Ascending aorta (tissue), 2 donors: ENCODE measurements at places on chromosomes 12 and 14.

DNA sequence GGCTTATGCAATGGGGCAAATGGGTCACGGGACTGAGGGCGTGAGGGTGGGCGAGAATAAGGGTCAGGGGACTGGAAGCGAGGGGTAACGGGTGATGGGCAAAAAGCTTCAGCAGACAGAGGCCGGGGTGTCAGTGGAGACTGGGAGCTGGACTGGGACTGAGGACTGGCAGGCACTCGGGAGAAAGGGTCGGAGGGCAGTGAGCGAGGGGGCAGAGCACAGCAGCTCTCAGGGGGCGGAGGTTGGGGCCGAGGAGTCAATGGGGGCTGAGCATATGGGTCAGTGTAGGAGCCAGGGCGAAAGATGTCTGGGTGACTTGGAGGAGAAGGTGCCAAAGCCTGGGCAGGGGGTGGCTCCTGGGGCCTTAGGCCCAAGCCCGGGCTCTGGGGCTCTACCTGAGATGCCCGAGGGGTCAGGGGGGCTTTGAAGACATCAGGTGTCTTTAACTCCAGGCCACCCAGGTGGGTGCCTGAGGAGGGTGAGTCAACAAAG lies 20.2 kb downstream of the KMT2D start:
- DNase-seq = no peak

DNA sequence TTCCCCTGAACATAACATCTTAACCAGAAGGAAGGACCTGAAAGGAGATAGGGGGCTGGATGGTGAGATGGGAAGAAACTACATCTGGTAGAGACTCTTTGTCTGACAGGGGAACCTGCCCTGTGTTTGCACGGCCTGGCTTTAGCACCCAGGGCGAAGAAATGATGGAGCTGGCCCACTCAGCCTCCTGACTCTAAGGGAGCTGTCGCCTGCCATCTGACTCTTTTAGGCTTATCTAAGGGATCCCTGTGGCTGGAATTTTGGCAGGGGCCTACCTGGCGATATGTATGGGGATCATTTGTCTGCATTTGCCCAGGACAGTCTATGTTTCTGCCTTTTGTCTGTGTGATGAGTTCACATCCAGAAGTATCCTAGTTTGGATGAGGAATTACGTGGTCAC lies 15.6 kb upstream of the CACNA2D4 start:
- no peak for DNase-seq

- no peak for DNase-seq
These were observed 56.9 kb downstream of the OTX2 start for GRCh38 chr14:56753396-56753795.

DNA sequence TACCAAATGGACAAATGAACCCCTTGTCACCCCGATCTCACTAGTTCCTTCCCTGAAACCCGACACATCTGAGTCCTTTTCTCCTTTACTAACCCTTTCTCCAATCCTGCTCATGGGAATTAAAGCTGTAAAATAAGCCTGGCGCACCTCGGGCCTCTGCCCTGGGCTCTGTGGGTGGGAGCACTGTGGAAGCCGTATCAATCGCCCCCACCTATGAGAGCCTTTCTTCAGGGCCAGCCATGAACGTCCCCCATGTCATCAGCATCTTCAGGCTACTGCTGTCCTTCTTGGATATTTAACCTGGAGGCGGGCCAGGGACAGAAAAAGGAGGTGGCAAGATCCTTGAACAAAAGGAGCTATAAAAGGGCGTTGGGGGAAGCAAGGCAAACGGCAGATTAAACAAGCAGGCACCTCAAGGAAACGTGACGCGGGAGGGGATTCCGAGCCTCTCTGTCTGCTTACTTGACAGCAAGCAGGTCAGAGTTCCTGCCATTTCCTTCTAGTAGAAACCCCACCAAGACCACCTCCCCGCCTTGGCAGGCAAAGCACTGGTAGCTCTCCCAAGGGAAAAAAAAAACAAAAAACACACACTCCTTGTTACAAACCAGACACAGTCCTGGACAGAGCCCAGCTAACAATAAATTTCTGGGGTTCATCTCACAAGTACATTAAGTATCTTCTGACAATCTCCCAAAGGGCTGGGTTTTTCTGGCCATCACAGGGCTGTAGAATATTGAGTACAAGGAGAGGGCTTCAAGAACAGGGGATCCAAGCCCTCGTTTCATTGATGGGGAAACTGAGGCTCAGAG lies 62.9 kb downstream of the DPF3 start:
- DNase-seq = no peak

DNA sequence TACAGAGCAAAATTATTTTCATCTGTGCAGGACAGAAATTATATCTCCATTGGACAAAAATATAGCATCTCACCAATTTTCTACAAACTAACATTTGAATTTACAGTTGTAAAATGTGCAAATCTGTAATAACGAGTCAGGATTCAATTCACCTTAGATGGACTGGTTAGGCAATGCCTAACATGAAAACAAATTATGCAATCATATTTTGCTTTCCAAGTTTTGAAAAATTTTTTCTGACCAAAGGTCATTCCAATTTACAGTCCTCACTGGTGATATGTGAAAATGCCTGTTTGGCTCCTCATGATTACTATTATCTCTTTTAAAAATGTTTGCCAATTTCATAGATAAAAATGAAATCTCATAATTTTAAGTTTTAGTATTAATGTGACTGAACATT lies 6.5 kb upstream of the CPM start:
- DNase-seq = no peak

DNA sequence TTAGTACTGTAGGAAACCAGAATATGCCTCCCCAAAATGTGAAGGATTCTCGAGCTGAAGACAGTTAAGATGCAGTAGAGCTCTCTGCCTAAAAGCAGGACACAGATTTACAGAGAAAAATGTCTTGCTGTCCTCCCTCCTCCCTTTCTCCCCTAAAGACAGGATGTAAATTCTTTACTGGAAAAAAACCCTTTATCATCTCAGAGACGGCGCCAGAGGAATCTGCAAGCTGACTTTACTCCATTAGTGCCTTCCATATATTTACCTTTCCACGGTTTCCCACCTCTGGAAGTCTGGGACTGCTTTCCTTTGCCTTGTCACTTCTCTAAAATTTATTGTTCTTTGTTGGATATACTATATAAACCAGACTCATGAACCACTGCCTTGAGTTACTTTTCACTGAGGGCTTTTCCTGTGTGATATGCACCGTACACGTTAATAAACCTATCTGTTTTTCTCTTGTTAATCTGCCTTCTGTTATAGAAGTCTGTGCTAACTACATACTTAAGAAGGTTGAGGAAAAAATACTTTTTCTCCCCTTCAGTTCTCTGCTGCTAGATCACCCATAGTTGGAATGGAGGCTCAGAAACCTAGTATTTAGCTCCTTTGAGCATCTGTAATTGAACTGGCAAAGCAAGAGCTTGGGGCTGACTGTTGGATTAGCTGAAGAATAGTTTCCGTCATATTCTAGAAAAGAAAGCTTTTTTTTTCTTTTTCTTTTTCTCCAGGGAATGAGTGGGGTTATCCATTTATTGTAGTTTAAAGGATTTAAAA lies 99.9 kb downstream of the RAD51B start:
- no peak for DNase-seq

DNA sequence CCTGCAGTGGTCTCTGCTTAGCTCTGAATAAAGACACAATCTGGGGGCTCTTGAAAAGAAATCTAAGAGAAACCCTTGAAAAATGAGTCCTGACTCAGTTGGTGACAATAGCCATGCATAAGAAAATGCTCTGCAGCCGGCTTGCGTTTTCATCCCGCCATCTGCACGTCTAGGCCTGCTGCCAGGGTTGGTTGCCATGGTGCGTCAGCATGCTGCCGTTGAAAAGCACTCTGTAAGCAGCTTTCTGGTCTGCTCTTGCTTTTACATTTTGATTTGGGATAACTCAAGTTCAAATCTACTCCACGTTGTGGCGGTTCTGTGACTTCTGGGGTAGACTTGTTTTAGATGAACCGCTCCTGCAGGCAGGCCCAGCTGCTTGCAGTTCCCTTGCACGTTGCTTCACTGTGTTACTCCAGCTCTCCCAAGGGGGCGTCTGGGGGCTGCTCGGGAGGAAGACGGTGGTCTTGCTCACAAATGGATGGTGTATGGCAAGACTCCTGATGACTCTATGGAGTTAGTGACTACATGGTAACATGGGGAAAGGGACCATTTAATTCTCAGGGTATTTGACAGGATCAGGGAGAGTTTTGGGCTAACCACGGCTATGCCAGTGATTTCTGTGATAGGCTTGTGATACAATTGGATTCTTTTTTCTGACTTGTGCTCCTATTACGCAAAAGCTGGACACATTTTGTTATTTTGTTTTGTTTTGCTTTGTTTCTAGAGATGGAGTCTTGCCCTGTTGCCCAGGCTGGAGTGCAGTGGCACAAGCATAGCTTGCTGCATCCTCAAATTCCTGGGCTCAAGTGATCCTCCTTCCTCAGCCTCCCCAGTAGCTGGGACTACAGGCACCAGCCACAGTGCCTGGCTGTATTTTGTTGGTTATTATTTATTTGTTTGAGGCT lies 15.8 kb downstream of the WNT5B start:
- peak; percentile 75 for DNase-seq

DNA sequence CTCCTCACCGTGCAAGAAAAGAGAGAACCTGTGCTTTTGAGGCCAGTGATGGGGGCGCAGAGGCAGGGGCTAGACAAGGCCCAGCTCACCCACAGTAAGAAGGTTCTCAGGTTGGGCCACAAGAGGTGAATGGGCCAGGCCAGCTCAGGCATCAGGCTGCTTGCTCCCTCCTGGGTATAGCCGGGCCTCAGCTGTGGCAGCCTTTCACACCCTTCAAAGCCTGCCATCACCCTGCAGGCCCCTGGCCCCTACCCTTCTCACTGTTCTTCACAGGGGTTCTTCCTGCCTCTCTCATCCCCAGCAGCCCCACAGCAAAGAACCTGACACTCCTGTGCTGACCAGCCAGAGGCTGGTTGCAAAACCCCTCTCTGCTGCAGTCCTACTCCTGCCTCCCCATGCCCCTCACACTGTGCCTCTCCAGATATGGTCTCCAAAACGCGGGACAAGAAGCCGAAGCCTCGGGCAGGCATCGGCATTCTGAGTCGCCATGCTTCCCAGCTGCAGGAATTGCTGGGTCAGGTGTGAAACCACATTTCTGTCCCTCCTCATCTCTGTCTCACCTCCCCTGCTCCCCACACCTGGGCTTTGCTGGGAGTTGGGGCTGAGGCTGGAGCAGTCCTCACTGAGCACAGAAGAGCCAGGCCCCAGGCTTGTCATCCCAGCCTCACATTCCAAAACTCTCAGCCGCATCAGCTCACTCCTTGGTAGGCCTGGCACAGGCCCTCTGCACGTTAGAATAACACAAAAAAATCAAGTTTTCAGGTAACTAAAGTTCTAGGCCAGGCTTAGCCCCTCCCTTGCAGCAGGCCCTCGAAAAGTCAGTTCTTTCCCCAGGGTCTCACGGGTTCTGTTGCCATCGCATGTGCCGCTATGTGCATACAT lies 6.9 kb upstream of the FAIM2 start:
- DNase-seq = no peak
